ENCODE measurements at places on chromosomes 1 and 21. TPM values are rescaled to one million over a fixed set of nuclear protein-coding genes. Genes with fewer than 3 reads are reported as not detected.

DNA sequence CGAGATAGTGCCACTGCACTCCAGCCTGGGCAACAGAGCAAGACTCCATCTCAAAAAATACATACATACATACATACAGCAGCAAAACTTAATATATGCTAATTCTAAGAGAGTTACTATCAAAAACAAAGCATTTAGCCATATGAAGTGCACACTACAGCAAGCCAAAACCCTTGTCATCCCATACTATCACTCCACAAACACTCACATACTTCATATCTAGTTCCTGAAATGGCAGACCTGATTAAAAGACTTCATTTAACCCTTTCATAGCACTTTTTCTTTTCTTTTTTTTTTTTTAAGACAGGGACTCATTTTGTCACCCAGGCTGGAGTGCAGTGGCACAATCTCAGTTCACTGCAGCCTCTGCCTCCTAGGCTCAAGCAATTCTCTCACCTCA is 65.6 kb downstream of the COP1 start:
- DNase-seq = no peak

Gene FTCD
- 0.33 TPM for polyA plus RNA-seq

DNA sequence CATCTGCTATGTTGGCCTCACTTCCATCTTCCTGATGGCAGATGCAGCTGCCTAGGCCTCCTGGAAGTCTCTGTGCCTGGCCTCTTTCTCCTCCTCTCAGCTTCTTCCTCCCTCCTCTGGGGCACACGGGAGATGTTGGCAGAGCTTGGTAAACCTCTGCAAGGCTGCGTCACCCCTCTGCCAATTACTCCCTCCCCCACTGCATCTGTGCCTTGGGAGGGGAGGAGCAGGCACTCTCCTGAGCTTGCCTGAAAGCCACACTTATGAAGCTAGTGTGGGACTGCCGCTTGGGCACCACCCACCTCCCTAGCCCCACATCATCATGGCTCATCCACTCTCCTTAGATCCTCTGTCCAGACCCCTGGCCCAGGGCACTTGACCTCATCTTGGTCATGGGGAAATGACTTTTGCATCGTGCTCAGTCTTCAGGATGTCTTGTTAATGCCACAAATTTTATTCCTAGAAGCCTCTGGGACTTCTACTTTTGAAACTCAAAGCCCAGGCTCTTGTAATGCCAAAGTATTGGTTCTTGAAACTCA is 7.3 kb upstream of the TMEM51 start:
- no peak for DNase-seq

Gene MLLT11
- polyA plus RNA-seq = 26.7 TPM

Gene RGS4
- 124 TPM for polyA plus RNA-seq

- no peak for DNase-seq
Observed at GRCh38 chr1:203112475-203112874, 15.1 kb upstream of the ADORA1 start.

- DNase-seq = no peak
Observed at GRCh38 chr21:38267991-38268863, 11.4 kb downstream of the KCNJ15 start.

DNA sequence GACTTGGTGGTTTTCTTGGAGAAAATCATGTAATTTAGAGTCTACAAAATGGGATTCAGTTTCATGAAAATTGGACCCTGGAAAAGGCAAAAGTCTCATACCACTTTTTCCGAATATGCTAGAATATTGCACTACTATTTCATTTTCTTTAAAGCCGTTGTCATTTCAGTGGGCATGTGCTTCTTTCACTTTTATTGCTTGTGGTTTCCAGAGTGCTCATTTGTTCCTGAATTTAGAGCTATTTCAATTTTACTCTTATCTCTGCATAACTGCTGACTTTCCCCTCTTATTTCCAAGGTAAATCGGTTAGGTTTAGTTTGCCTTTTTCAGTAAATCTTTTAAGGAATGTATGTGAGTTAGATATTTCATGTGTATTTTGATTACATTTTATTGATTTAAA is 11.6 kb downstream of the HHAT start:
- no peak for DNase-seq

Gene KCND3
- not detected for polyA plus RNA-seq

DNA sequence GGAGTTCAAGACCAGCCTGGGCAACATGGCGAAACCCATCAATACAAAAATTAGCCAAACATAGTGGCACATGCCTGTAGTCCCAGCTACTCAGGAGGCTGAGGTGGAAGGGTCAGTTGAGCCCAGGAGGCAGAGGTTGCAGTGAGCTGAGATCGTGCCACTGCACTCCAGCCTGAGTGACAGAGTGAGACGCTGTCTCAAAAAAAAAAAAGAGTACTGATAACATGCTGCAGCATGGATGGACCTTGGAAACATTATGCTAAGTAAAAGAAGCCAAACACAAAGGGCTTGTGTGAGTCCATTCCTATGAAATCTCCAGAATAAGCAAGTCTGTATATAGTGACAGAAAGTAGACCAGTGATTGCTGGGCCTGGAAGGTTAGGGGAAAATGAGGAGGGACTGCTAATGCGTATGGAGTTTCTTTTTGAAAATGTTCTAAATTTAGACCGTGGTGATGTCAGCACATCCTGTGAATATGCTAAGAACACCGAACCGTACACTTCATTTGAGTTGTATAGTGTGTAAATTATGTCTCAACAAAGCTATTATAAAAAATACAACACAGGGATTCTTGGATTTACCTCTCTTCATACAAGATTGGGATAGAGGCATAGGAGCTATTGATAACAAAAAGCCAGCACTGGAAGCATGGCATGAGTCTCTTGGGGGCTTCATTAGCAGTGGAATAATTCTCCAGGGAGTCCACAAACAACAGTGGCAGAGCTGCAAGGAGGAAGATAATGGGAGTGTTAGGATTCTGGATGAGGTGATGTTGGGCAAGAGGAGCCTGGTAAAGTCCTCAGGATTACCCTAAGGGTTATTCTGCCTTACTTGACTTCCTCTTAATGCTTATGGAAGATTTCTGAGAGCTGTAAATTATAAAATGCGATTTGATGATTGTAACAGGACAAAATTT is 73.5 kb downstream of the TTC3 start:
- DNase-seq = no peak

Gene CDC7
- polyA plus RNA-seq = 2.6 TPM

DNA sequence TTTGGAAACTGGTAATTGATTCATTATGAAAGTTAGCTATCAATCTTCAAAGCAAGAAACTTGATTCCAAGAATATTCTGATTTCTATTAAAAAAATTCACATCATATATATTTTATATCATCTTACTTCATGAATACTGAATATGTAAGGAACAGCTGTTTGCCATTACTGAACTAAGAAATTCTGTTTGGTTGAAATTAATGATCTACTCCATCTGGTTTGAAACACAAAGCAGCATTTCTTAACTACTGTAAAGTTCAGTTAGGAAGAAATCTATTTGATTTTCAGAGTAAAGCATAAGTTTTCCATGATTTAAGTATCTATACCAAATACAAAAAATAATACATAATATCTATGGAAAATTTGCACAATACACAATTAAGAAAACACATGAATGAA is 66.0 kb upstream of the SCYL3 start:
- no peak for DNase-seq

DNA sequence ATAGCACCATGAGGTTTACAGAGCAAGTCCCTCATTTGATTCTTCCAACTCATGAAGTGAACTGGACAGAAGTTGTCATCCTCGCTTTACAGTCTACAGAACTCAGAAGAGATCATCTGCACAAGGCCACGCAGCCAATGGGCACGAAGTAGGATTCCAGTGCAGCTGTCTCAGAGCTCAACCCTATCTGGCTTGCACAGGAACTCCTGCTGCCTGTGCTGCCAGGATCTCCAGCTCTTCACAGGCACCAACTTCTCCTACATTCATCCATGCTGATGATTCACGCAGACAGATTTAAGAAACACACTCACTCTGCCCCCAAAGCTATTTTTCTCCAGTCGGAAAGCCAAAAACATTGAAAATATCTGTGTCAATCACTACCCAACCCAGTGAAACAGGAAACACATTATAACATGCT is 157.0 kb downstream of the RERE start:
- DNase-seq = peak; percentile 17

DNA sequence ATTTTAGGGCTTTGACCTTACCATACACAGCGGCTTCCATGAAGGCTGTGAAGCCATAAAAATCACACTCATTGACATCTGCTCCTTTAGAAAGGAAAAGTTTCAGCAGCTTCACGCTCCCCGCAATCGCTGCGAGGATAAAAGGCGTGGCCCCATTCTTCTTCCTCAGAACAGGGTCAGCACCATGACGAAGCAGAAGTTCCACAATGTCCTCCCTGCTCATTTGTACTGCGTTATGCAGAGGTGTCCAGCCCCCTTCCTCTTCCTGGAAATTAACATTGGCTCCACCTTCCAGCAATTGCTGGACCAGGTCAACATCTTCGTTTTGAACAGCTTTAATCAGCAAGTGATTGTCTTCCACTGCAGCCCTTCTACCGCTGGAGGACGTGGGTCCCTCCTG is 2.7 kb downstream of the RNASEL start:
- no peak for DNase-seq

Gene RGS1
- 0.05 TPM for polyA plus RNA-seq

DNA sequence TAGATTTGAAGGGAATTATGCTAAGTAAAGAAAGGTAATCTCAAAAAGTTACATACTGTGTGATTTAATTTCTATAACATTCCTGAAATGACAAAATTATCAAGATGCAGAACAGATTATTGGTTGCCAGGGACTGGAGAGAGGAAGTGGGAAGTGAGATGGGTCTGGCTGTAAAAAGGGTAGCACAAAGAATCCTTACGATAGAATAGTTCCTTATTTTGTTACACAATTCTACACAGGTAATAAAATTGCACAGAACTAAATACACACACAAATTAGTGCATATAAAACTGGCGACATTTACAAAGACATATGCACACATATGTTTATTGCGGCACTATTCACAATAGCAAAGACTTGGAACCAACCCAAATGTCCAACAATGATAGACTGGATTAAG is 33.5 kb downstream of the ZNF684 start:
- no peak for DNase-seq

Gene OR2T33
- 0.07 TPM for polyA plus RNA-seq

DNA sequence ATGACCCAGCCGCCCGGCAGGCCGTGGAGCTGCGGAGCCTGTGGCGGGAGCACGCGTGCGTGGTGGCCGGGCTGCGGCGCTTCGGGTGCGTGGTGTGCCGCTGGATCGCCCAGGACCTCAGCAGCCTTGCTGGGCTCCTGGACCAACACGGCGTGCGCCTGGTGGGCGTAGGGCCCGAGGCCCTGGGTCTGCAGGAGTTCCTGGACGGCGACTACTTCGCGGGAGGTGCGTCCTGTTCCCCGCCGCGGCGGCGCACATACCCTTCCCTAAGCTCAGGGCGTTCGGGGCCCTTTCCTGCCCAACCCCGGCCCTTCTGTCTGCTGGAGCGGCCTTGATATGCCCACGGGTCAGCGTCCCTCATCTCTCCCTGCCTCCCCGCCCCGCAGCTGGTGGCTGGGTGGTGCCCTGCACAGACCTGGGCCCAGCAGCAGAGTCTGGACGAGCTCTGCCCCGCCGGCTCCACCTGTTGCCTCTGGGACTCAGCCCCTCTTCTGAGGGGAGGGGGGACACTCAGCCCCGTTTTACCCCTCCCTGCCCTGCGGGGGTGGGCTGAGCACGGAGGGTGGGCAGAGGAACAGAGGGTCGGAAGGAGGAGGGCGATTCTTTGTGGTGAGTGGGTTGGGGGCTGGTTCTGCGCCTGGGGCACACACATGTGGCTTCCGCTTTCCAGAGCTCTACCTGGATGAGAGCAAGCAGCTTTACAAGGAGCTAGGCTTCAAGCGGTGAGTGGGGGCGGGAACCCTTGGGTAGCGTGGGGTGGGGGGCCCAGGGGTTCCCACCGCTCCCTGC is 688 bp downstream of the PRXL2B start:
- DNase-seq = peak; percentile 77

DNA sequence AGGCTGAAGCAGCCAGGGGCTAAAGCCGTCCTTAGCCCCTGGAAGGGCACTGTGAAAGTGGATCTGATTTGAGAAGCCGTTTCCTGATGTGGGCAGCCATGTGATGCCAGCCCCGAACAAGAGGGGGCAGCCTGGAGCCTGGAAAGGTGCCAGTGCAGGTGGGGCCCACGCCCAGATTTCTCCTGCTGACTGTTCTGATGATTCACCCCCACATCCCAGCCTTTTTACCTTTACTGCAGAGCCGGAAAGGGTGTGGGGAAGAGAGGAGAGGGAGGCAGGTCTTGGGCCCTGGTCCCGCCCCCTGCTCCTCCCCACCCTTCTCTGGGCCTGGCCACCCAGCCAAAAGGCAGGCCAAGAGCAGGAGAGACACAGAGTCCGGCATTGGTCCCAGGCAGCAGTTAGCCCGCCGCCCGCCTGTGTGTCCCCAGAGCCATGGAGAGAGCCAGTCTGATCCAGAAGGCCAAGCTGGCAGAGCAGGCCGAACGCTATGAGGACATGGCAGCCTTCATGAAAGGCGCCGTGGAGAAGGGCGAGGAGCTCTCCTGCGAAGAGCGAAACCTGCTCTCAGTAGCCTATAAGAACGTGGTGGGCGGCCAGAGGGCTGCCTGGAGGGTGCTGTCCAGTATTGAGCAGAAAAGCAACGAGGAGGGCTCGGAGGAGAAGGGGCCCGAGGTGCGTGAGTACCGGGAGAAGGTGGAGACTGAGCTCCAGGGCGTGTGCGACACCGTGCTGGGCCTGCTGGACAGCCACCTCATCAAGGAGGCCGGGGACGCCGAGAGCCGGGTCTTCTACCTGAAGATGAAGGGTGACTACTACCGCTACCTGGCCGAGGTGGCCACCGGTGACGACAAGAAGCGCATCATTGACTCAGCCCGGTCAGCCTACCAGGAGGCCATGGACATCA is at the start of gene SFN:
Gene SFN (plus strand): TSS at position 369 of the 904 bp plus-strand sequence. CDS start 64 bp downstream, at position 433.
- DNase-seq = no peak

Data from SK-N-SH (cell line).